ENCODE measurements at places on chromosomes 6 and 20. TPM values are rescaled to one million over a fixed set of nuclear protein-coding genes. Genes with fewer than 3 reads are reported as not detected.

The RGS17 gene
- total RNA-seq = 3.4 TPM

The SRSF12 gene
- 1.3 TPM for total RNA-seq

DNA sequence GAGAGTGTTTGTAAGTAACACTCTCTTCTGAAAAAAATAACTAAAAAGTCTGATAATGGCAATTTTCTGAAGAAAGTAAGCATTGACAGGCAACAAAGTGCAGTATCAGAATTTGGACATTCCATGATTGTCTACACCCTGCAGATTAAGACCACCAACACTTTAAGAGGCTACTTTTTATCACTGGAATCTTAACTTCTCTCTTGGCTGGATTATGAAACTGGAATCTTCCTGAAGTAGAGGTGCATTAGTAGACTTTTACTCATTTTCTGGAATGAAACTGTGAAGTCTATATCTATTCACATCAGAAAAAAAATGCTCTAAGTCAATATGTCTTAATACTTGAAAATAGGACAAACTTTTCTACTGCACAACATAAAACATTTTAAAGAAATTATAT is 547.5 kb downstream of the COL12A1 start:
- H3K36me3 ChIP-seq = no peaks in the 10 kb centered on the region
- no peaks in the 10 kb centered on the region for H3K27me3 ChIP-seq
- no peaks in the 10 kb centered on the region for H3K4me1 ChIP-seq
- DNase-seq = no peak
- H3K4me3 ChIP-seq = no peak overlapping the region

GRCh38 chr20:19212821-19213502 is 520 bp downstream of the SLC24A3 start:
- H3K4me3 ChIP-seq = peak overlapping the region; percentile 71
- H3K36me3 ChIP-seq = no peaks in the 10 kb centered on the region
- DNase-seq = no peak
- no peaks in the 10 kb centered on the region for H3K27me3 ChIP-seq

The SRC gene
- total RNA-seq = 89.0 TPM

The MYCT1 gene
- total RNA-seq = 14.7 TPM

All from thoracic aorta (tissue), 2 donors.